ENCODE measurements at places on chromosomes 7 and 10.

DNA sequence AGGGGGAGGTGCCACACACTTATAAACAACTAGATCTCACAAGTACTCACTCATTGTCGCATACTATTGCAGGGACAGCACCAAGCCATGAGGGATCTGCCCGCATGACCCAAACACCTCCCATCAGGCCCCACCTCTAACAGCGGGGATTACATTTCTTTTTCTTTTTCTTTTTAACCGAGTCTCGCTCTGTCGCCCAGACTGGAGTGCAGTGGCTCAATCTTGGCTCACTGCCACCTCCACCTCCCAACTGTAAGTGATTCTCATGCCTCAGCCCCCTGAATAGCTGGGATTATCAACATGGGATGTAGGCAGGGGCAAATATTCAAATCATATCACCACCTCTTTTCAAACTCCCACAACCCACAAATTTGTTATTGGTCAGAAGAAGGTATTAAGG is 76.7 kb downstream of the SKAP2 start:
- DNase-seq = no peak

- DNase-seq = no peak
Measured at GRCh38 chr10:75575940-75576339, 144.5 kb downstream of the LRMDA start.

- no peak for DNase-seq
Measured at GRCh38 chr10:17171141-17171641, 30.3 kb downstream of the TRDMT1 start.

- no peak for DNase-seq
Measured at GRCh38 chr10:75062506-75063299, 48.8 kb upstream of the SAMD8 start.

GRCh38 chr7:134465491-134465890 is 6.6 kb upstream of the AKR1B1 start:
- DNase-seq = no peak

DNA sequence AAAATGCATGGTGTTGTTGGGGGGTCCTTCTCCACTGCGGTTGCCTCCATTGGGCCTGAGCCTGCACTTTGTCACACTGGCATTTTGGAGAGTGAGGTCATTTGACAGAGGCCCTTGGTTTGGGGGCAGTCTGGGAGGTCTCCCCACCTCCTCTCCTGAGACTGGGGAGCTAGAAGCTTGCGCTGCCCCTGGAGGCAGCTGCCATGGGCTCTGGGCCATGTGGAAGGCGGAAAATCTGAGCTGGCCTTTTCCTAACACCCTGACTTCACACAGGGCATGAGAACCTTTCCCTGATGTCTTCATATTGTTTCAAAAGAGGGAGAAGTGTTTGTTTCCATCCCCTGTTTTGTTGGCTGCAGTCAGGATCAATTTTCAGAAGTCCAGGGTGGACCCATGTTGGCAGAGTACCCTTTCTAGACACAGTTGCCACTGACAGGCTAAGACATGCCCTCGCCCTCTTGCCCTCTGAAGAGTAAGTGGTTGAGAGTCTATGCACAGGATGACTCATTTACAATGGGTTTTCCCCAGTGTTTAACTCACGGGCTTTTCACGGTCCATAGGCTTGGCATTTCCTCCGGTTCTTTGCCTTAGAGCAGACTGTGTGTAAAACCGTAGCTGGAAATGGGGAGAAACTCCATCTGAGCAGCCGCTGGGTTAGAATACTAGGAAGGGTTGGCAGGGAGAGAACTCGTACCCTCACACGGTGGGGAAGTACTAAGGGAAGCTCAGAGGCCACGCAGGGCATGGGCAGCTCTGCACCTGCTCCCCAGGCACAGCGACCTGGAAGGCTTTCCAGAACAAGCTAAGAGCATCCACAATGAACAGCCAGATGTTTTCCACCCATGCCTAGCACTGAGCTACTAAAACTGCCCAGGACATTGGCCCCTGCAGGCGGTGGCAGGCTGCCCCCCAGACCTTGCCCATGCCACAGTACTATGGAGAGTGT is 655.0 kb downstream of the SDK1 start:
- peak; percentile 34 for DNase-seq

- DNase-seq = no peak
Measured at GRCh38 chr10:28385748-28386502, 83.1 kb upstream of the MPP7 start.

DNA sequence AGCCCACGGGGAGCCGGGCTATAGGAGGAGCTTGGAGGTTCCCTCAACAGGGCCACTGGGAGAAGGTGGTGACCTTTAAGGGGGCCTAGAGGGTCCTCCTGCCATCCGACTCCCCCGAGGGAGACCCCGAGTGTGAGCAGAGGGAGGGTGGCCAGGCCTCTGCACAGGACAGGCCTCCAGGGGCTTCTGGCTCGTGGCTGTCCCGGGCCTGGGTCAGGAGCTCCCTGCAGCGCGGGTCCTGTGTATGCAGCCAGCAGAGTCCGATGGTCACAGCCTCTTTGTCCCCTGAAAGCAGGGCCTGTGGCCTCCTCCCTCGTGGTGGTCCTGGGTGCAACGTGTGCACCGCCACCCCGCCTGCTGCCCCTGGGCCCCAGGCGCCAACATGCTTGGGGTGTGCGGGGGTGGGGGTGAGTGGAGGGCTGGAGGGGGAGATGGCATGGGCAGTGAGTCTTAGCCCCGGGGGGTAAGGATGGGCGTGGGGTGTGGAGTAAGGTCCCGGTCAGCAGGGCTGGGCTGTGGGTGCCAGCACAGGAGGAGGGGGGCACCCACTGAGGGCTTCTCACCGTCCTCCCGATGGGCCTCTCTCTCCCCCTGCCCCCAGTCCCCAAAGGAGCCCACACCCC is 27.1 kb downstream of the UNCX start:
- no peak for DNase-seq

- no peak for DNase-seq
Measured at GRCh38 chr10:67280405-67280804, 354.6 kb downstream of the LRRTM3 start.

DNA sequence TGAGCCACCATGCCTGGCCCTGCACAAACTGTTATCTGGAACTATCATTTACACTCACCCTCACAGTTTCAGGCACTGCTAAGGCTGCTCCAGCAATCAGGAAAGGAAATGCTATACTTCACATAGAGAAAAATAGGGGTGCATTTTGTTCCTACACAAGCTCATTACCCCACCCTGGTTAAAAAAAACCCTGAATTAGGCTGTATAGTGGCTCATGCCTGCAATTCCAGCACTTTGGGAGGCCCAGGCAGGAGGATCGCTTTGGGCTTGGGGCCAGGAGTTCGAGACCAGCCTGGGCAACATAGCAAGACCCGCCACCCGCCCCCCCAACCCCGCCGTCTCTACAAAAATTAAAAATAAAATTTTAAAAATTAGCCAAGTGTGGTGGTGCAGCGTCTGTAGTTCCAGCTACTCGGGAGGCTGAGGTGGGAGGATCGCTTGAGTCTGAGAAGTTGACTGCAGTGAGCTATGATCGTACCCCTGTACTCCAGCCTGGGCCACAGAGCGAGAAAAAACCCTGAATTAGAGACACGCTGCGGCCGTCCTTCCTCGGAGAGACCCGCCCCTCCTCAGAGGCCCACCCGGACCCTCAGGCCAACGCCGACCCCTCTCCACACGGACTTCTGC is 539 bp downstream of the PTCD1 start:
- DNase-seq = peak; percentile 15

- no peak for DNase-seq
Measured at GRCh38 chr7:7740037-7740355, 21.6 kb upstream of the RPA3 start.

- peak; percentile 83 for DNase-seq
Measured at GRCh38 chr7:40219917-40220316, 85.1 kb downstream of the SUGCT start.

- no peak for DNase-seq
Measured at GRCh38 chr7:141202535-141202934, 128.7 kb downstream of the TMEM178B start.

DNA sequence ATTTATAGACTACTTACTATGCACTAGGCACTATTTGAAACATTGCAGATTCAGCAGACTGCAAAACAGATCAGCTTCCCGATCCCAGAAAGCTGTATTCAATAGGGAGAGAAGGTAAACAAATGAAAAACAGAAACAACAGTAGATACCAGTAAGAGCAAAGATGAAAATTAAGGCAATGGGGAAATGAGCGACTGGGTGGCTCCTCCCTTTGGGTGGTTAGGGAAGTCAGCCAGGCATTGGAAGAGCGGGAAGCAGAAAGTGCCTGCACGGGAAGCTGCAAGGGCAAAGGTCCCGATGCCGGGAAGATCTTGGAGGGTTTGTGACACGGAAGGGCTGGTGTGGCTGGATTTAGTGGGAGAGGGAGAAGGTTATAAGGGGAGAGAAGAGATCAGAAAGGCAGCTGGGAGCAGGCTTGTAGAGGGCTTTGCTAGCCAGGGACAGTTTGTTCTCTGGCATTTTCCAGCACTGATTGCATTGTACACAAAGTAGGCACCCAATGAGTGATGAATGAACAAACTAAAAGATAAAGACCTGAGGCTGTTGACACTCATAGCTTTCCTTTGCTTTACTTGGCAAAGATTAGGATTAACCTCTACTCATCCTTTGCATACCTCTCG is 67.8 kb downstream of the NAMPT start:
- DNase-seq = peak; percentile 78

DNA sequence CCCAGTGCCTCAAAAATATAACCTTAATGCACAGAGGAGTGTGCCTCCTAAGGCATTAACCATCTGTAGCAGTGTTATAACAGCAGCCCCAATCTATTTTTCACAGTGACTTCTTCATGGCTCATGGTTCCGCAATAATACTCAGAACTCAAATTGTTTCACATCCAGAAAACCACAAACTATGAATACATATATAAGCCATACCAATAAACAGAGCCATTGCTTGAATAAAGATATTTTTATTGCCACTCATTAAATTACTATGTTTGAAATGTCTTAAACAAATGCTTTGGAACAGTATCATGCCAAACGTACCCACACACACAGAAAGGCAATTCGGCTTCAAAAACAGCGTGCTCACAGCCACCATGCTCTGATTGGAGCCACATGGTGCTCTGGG is 629.3 kb upstream of the NRP1 start:
- no peak for DNase-seq

DNA sequence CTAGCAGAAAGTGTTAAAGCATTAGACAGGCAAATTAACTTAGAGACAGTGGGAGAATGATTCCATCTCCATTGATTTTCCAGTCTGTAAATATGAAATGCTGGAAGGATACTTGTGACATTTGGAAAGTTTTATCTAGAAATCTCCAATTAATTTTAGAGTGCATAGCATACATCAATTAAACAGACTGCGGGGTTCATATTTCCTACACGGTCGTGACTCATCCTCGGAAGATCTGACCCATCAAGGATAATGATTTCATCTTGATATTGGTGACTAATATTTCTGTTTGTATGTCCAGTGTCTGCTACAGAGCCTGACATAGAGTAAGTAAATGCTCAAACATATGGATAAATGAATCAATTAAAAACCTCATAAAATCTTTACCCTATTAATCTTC is 474.9 kb downstream of the KCNMA1 start:
- peak; percentile 97 for DNase-seq

- DNase-seq = no peak
Measured at GRCh38 chr7:134279336-134279735, 37.4 kb downstream of the SLC35B4 start.

DNA sequence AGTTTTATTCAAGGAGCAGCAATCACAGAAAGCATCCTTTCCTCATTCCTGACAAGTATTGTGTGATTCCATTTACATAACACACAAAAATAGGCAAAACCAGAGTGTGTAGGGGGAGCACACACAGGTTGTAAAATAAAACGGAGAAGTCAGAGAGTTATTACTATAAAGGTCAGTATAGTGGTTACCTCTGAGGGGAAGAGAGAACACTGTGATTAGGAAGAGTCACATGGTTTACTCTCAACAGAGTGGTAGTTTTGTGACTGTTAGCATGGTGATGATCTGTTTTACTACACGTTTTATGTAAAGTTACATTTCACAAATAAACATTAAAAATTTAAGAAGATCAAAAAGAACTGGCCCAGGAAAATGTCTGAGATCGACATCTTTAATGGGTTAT is 74.6 kb downstream of the VPS41 start:
- no peak for DNase-seq

DNA sequence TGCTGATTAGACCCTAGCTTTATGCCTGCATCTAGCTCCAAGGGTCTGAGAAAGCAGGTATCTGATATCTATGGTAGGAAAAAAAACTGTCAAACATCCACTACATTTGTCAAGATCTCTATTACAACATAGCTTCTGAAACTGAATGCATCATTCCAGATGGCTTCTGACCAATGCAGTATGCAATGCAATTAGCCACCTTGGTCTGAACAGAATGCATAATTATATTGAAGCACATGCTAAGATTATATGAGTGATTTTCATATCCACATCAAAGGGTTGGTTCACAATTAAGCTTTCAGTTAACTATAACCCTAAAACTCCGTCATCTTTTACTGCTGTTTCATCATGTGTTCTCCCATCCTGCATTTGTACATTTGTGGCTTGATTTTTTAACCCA is 271.4 kb downstream of the POLR1F start:
- DNase-seq = no peak

DNA sequence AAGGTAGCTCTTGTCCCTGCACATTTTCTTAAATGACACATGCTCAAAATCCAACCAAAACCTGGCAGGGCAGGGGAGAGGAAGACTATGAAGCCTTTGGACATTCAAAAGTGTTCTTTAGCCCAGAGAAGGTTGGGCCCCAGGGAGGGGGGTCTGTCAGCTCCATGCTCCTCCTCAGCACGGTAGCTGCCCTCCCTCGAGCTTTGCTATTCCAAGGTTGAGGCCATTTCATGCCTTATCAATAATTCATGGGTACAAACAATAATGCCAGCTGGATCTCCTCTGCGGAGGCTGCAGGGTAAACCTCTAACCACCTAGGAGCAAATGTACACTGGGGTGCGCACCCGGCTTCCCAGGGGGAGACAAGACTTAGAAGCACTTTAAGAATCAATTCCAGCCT is 61.5 kb downstream of the SLIT1 start:
- no peak for DNase-seq

All from ELR (cell line).